ENCODE measurements at places on chromosomes 16 and 17.

- DNase-seq, result no peak
Observed at GRCh38 chr16:54425681-54426552, 139.3 kb upstream of the IRX3 start.

DNA sequence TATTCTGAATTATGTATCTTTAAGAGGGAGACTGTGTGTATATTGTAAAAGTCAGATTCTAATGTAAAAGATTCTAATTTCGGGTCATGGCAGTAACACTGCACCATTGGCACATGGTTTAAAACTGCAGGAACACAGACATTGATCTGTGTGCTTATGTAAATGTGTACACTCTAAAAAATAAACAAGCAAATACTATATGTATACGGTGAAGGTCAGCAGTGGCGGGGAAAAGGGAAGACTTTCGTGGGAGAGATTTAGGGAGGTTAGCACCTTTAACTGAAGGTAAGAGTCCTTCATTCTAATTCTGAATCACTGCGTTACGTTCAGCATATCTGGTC, 157.8 kb upstream of the FAM20A start:
- DNase-seq, result no peak

GRCh38 chr16:87407511-87408112, 15.5 kb downstream of the MAP1LC3B start:
- no peak for DNase-seq

GRCh38 chr17:15247891-15248529, 17.1 kb downstream of the PMP22 start:
- no peak for DNase-seq

GRCh38 chr16:65201511-65201910, 79.6 kb upstream of the CDH11 start:
- no peak for DNase-seq

DNA sequence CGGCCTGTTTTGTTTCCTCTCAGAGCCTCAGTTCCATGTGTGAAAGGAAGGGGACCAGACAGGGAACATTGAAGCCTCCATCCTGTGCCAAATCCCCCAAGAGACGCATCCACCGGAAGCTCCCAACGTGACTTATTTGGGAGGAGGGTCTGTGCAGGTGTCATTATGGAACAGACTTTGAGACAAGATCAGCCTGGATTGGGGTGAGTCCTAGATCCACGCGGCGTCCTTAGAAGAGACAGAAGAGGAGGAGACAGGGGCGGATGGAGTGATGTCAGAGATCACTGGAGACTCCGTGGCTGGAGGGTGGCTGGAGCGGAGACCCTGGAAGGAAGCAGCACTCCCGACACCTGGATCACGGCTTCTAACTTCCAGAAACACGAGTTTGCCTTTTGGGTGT, 80.0 kb downstream of the KLHDC4 start:
- DNase-seq, result no peak

DNA sequence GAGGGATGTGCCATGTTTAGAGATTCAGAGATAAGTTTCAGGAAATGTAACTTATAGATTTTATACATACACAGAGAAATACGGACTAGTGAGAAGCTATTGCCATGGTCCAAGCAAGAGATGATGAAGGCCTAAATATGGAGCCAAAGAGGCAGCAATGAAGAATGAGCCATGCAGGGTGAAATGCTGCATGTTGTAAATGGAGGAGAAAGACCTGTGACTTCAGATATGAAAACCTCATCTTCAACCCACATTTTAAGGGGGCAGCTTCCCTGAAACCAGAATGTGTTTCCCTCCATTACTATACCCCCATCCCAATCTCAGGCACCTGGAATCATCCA, 2.9 kb downstream of the CCL2 start:
- no peak for DNase-seq

- no peak for DNase-seq
Observed at GRCh38 chr16:53542283-53542682, 39.3 kb upstream of the AKTIP start.

- no peak for DNase-seq
Observed at GRCh38 chr17:55620023-55620422, 102.6 kb downstream of the TMEM100 start.

DNA sequence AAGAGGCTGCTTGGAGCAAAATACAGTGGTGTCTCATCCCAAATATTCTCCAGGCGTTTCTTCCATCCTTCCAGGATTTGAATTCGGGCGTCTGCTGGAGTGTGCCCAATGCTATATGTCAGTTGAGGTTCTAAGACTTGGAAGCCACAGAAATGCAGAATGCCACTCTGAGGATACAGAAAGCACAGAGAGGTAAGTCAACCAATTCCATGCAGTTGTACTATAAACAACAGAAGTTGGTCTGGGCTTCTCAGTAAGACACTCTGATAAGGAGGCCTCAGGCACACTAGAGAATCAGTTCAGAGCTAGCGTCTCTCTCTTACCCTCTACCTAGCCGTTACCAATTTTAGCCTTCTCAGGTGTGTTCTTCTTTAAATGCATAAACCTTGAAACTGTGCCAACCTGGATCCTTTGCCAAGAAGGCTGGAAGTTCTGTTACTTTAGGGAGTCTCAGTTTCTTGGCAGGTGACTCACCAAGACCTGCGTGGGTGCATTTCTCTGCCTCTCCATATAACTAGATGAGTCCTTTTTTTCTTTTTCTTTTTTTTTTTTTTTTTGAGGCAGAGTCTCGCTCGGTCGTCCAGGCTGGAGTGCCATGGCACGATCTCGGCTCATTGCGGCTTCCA, 15.1 kb downstream of the NQO1 start:
- no peak for DNase-seq

DNA sequence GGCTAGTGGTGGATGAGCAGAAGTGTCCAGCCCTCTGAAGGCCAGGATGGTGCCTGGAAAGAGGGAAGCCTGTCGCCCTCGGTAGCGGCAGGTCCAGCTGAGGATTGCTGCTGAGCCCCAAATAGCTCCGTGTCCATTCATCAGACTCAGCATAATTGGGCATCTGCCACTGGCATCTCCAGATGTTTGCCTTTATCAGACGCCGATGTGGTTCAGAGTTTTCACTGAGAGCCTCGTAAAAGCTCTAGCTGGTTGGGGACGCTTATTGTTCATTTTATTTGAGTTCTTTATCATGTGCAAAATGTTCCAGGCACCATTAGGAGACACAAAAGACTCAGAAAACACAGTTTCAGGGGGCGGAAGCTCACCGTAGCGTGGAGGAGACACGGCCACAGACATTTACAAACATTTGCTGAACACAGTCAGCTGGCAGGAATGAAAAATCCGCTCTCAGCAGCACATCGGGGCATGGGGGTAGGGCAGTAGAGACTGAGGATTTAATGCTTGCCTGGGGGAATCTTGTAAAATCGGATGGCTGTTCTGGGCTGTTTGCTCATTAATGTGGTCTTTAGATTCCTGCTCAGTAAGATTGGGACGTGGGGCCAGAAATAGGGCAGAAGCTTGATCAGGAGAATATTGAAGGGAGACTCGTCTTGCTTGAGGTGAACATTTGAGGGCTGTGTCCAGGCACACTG, 41.7 kb downstream of the SMPD3 start:
- no peak for DNase-seq

DNA sequence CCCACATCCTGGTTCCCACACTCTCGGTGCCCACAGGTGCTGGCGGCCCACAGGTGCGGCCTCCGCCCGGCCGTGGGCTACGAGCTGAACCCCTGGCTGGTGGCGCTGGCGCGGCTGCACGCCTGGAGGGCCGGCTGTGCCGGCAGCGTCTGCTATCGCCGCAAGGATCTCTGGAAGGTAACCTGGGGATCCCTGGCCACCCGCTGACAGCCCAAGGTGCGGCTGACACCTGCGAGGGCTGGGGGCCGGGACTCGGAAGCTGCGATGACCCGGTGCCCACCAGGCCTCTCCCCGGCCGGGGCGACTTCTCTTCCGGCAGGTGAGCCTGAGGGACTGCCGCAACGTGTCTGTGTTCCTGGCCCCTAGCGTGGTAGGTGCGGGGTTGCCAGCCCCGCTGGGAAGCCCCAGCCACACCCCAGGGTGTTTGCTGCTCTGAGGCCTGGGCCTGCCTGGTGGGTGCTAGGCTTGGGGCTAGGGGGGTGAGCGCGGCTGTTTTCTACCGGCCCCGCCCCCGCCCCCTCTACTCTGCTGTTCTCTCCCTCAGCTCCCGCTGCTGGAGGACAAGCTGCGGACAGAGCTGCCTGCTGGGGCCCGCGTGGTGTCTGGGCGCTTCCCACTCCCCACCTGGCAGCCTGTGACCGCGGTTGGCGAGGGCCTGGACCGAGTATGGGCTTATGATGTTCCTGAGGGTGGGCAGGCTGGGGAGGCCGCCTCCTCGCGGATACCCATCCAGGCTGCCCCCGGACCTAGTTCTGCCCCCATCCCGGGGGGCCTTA, 1.0 kb downstream of the ANTKMT start:
- DNase-seq, result no peak

DNA sequence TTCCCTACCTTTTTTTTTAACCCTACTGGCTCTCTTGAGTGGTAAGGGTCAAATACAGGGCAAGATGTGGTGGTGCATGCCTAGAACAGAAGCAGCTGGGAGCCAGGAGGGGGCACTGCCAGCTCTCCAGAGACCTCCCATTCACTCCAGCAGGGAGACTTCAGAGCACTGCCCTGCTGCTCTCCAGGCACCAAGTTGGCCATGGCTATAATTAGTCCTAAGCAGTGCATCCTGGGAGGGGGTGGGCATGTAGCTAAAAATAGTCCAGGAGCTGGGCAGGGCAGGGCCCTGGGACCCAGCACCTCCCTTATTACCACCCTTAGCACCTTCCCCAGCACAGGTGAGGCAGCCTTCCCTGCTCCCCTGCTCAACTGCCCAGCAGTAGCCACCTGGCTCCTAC, 3.5 kb downstream of the CORO6 start:
- DNase-seq, result peak; percentile 12

- peak; percentile 59 for DNase-seq
Observed at GRCh38 chr17:75753514-75754377, 11.2 kb downstream of the GALK1 start.

GRCh38 chr16:80066805-80067580, 466.5 kb upstream of the MAF start:
- DNase-seq, result no peak

DNA sequence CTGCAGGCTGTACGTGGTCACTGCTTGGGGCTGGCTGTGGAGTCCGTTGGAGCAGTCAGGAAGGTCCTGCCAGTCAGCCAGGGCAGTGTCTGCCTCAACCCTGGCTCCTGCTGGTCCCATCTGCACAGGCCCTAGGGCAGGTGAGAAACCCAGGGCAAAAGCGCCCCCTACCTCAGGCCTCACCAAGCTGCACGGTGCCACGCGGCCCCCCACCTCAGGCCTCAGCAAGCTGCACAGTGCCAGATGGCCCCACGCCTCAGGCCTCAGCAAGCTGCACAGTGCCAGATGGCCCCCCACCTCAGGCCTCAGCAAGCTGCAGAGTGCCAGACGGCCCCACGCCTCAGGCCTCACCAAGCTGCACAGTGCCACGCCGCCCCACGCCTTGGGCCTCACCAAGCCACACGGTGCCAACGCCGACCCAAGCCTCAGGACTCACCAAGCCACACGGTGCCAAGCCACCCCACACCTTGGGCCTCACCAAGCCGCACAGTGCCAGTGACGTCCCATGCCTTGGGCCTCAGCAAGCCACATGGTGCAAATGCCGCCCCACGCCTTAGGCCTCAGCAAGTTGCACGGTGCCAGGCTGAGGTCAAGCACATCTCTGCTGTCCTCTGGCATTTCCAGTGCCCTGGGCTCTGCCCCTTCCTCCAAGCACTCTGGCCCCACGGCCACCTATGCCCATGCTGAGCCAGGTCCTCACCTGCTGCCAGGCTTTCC, 5.5 kb downstream of the TMEM204 start:
- peak; percentile 80 for DNase-seq

DNA sequence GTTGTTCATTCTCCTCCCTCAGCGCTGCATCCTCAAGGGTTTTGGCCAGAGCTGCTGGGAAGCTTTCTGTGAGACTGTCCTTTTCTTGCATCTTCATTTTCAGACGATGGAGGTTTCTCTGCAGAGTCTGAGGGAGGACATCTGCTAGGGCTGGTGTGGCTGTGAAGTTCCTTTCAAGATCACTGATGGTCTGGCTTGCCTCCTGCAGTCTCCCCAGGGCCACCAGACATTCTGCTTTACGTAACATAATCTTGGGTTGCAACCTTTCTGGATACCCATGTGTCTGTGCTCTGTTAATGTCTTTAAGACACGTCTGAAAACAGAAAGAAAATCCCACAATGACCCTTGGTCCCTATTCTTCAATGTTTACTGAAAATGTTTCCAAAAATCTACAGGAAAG, 29.0 kb downstream of the SMYD4 start:
- DNase-seq, result no peak

DNA sequence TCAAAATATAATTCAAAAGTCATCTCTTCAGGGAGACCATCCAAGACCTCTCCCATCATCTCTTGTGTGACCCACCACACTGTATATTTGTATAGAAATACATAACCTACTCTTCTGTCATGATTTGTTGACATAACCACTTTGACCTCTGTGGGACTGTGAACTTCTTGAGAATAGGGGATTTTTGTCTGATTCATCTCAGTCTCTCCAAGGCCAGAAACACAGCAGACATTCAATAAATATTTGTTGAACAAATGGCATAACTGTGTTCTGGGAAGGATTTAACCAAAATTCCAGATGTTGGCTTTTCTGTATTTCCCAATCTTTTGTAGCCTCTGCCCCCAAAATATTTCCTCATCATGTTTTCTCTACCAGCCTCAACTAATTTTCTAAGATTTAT, 169.7 kb downstream of the CDH11 start:
- no peak for DNase-seq

- peak; percentile 20 for DNase-seq
Observed at GRCh38 chr17:73307130-73307529, 4.7 kb downstream of the CDC42EP4 start.

- no peak for DNase-seq
Observed at GRCh38 chr17:76570877-76571471, 14.7 kb downstream of the ST6GALNAC2 start.

DNA sequence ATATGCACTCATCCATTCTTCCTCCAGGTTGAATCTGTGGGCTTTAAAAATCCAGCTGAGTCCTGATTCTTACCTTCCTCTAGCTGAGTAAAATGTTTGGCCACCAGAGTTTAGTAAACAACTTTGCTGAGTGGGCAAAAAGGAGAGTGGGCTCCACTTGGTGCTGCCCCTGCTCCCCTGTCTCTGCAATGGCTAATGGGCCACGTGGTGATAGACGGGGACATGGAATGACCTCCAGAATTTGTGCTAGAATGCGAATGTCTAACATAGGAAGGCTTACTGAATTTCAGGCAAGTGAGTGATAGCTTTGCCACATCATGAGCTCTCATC, 137.3 kb upstream of the CES5A start:
- peak; percentile 19 for DNase-seq

- DNase-seq, result no peak
Observed at GRCh38 chr16:4016658-4017057, 99.6 kb downstream of the ADCY9 start.

- DNase-seq, result no peak
Observed at GRCh38 chr17:51601622-51602261, 341.4 kb downstream of the UTP18 start.

- no peak for DNase-seq
Observed at GRCh38 chr17:9509236-9509816, 66.3 kb downstream of the STX8 start.

All from NCI-H1694 treated with DMSO at 0.1 percent for 48 hours (cell line).